HCT116 (cell line): ENCODE measurements at places on chromosomes 13 and 19. TPM values are rescaled to one million over a fixed set of nuclear protein-coding genes. Genes with fewer than 3 reads are reported as not detected.

DNA sequence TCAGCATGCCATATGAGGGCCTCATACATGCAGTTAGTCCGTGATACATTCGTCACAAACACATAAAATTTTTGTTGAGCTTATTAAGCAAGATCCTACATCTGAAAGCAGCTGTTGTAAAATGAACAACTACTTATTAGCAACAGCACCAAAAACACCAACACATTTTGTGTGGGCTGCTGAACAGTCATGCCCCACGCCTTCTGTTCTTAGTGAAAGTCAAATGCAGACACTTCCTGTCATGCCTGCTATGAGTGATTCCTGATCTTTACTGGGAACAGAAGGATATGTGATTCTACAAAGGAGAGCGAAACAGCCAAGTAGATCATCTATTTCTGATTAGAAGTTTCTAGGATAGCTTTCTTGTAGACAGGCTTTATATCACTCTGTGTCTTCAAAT is 4.2 kb upstream of the B3GLCT start:
- no peak overlapping the region for H3K4me3 ChIP-seq
- H3K36me3 ChIP-seq, result no peaks in the 10 kb centered on the region
- no peak for DNase-seq
- no peaks in the 10 kb centered on the region for H3K27me3 ChIP-seq
- no peak overlapping the region for H3K27ac ChIP-seq
- H3K4me1 ChIP-seq, result peaks cover 8% of the 10 kb centered on the region

- DNase-seq, result no peak
- no peak overlapping the region for H3K4me3 ChIP-seq
- H3K27ac ChIP-seq, result no peak overlapping the region
- no peaks in the 10 kb centered on the region for H3K4me1 ChIP-seq
- no peaks in the 10 kb centered on the region for H3K36me3 ChIP-seq
These were observed 91.3 kb downstream of the UQCRFS1 start for GRCh38 chr19:29121684-29122083.

Gene SIAH3
- total RNA-seq, result not detected

- no peaks in the 10 kb centered on the region for H3K36me3 ChIP-seq
- no peaks in the 10 kb centered on the region for H3K27me3 ChIP-seq
- no peak overlapping the region for H3K27ac ChIP-seq
- no peaks in the 10 kb centered on the region for H3K4me1 ChIP-seq
- no peak overlapping the region for H3K4me3 ChIP-seq
These were observed 234.3 kb upstream of the STARD13 start for GRCh38 chr13:33519561-33520467.

GRCh38 chr13:33109271-33109697 is 93.1 kb downstream of the KL start:
- H3K36me3 ChIP-seq, result no peaks in the 10 kb centered on the region
- H3K4me1 ChIP-seq, result no peaks in the 10 kb centered on the region
- no peak overlapping the region for H3K4me3 ChIP-seq

DNA sequence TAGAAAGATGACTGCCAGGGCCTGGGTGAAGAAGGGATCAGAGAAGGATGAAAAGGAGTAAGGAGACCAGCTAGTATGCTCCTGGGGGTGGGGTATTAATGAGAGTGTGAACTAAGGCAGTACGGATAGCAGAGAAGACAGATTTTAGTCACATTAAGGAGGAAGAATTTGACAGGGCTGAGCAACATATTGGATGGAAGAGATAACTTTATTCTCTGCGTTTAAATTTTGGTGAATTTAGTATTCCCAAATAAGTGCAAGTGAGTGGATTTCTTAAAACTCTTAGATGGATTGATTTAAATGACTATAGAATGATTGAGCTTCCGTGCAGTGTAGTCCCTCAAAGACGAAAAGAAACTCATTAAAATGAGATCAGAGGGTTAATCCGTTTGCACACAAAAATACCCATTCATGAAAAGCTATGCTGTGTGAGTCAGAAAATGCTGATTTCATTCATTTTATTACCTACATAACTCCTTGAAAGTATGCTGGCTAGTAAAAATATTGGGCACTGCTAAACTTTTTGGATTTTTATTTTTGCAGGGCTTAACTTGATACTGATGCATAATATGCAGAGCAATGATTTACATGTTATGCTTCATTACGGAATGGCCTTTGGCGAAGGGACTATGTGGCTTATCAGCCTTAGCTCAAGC is 54.1 kb downstream of the WDFY2 start:
- H3K27me3 ChIP-seq, result no peaks in the 10 kb centered on the region
- H3K36me3 ChIP-seq, result no peaks in the 10 kb centered on the region
- H3K27ac ChIP-seq, result no peak overlapping the region
- no peak overlapping the region for H3K4me3 ChIP-seq

- H3K36me3 ChIP-seq, result no peaks in the 10 kb centered on the region
- peaks cover 18% of the 10 kb centered on the region for H3K4me1 ChIP-seq
- no peak overlapping the region for H3K4me3 ChIP-seq
- no peaks in the 10 kb centered on the region for H3K27me3 ChIP-seq
- no peak overlapping the region for H3K27ac ChIP-seq
- DNase-seq, result no peak
These were observed 11.8 kb upstream of the CD70 start for GRCh38 chr19:6602729-6603114.

DNA sequence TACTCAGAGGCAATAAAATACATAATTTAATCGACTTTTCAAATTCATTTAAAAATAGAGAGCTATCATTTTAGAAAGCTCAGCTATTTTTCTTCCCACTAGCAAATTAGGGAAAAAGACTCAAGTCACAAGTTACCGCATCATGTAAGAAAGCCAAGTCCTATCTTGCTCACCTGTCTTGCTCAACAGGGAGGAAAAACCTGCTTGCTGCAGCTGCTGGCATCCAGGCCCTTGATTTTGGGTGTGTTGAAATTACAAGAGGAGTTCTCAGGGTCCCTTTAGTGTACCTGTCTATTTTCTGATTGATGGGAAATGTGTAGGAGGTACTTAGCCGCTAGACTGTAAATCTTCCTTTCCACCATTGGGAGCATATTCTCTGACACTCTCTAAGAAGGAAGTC is 22.2 kb downstream of the SLC10A2 start:
- H3K27me3 ChIP-seq, result no peaks in the 10 kb centered on the region
- H3K4me3 ChIP-seq, result no peak overlapping the region
- no peaks in the 10 kb centered on the region for H3K36me3 ChIP-seq

- no peak overlapping the region; the same call in 1 of the 2 replicates for H3K27ac ChIP-seq
- no peaks in the 10 kb centered on the region for H3K27me3 ChIP-seq
- peaks cover 33% of the 10 kb centered on the region for H3K4me1 ChIP-seq
- DNase-seq, result no peak
- H3K4me3 ChIP-seq, result no peak overlapping the region
- 0 out of 2 replicates have a peak, but pooled peaks cover under 1% of the 10 kb centered on the region for H3K36me3 ChIP-seq
These were observed 12.4 kb downstream of the NOSIP start for GRCh38 chr19:49567861-49568441.

Gene FUT3
- total RNA-seq, result 2.6 TPM

DNA sequence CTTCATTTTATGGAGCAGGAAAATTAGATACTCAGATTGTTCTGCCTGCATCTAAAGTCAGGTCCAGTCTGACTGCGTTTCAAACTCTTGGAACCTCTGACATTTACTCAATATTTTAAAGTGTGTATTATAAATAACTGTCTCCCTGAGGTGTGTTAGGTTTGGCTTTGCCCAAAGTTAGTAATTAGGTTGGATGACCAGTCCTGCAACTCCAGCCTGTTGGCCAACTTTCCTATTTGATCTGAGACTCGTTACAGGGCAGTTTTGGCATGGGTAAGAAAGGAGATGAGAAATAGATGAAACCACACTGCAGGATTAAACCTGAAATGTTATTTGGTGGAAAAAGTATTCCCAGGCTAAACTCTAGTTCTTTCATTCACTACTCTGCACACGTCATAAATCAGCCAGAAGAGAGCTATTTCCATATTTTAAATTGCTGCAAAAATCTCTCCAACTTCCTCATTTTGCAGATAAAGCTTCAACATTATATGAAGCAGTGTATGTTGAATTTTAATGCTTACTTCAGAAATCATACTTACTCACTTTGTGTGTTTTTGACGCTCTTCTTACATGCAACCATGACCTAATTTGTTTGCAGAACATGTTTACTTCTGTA is 357.1 kb downstream of the DCT start:
- no peak for DNase-seq
- H3K4me3 ChIP-seq, result no peak overlapping the region
- no peak overlapping the region for H3K27ac ChIP-seq
- H3K4me1 ChIP-seq, result no peaks in the 10 kb centered on the region

GRCh38 chr13:91540158-91540736 is 141.8 kb downstream of the GPC5 start:
- no peak for DNase-seq
- H3K4me1 ChIP-seq, result no peaks in the 10 kb centered on the region
- H3K27me3 ChIP-seq, result no peaks in the 10 kb centered on the region
- H3K27ac ChIP-seq, result no peak overlapping the region
- no peak overlapping the region for H3K4me3 ChIP-seq

DNA sequence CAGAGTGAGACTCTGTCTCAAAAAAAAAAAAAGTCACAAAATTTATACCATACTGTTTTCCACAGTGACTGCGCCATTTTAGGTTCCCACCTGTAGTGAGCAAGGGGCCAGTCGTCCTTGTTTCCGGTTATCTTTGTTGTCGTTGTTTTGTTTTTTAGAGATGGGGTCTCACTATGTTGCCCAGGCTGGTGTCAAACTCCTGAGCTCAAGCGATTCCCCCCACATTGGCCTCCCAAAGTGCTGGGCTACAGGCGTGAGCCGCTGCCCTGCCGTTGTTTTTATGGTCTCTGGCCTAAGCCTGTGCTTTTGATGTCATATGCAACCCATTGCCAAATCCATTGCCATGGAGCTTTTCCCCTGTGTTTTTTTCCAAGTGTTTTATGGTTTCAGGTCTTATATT is 3.3 kb downstream of the UPF3A start:
- H3K4me3 ChIP-seq, result no peak overlapping the region
- no peak for DNase-seq
- peaks cover 15% of the 10 kb centered on the region for H3K4me1 ChIP-seq
- no peak overlapping the region for H3K27ac ChIP-seq

Gene CD70
- 2.1 TPM for total RNA-seq
